Activated CD4-positive, alpha-beta memory T cell treated with anti-CD3 and anti-CD28 coated beads, Interleukin-2, amount 10 ng/mL, durations not matched to agents 7 days and 5 days (primary cell): ENCODE measurements at places on chromosomes 1 and 21. TPM values are rescaled to one million over a fixed set of nuclear protein-coding genes. Genes with fewer than 3 reads are reported as not detected.

GRCh38 chr1:34870395-34870794 lies 10.8 kb upstream of the SMIM12 start:
- H3K27ac ChIP-seq: no peak overlapping the region
- peaks cover 2% of the 10 kb centered on the region for H3K4me1 ChIP-seq
- H3K27me3 ChIP-seq: peaks cover 42% of the 10 kb centered on the region
- no peaks in the 10 kb centered on the region for H3K36me3 ChIP-seq
- H3K4me3 ChIP-seq: no peak overlapping the region

- no peaks in the 10 kb centered on the region for H3K36me3 ChIP-seq
- no peak overlapping the region for H3K4me3 ChIP-seq
- H3K4me1 ChIP-seq: no peaks in the 10 kb centered on the region
- H3K27me3 ChIP-seq: peaks cover 12% of the 10 kb centered on the region
- no peak overlapping the region for H3K27ac ChIP-seq
Measured at GRCh38 chr1:236753516-236753915, 41.6 kb upstream of the MTR start.

DNA sequence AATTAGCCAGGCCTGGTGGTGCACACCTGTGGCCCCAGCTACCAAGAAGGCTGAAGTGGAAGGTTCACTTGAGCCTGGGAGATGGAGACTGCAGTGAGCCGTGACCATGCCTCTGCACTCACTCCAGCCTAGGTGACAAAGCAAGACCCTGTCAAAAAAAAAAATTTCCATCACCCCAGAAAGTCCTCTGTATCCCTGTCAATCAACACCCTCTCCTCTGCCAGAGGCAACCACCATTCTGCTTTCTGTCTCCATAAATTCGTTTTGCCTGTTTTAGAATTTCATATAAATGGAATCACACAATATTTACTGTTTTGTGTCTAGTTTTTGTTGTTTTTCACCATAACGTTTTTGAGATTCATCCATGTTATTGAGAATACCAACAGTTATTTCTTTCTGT lies 141.6 kb upstream of the SLC45A1 start:
- H3K4me3 ChIP-seq: no peak overlapping the region
- H3K27me3 ChIP-seq: peaks cover 1% of the 10 kb centered on the region
- no peak for DNase-seq
- peaks cover 11% of the 10 kb centered on the region for H3K36me3 ChIP-seq
- no peak overlapping the region for H3K27ac ChIP-seq

GRCh38 chr21:36926989-36927718 lies 39.3 kb downstream of the HLCS start:
- no peak overlapping the region for H3K4me3 ChIP-seq
- no peak overlapping the region for H3K27ac ChIP-seq
- no peak for DNase-seq
- no peaks in the 10 kb centered on the region for H3K4me1 ChIP-seq
- no peaks in the 10 kb centered on the region for H3K27me3 ChIP-seq
- H3K36me3 ChIP-seq: no peaks in the 10 kb centered on the region

DNA sequence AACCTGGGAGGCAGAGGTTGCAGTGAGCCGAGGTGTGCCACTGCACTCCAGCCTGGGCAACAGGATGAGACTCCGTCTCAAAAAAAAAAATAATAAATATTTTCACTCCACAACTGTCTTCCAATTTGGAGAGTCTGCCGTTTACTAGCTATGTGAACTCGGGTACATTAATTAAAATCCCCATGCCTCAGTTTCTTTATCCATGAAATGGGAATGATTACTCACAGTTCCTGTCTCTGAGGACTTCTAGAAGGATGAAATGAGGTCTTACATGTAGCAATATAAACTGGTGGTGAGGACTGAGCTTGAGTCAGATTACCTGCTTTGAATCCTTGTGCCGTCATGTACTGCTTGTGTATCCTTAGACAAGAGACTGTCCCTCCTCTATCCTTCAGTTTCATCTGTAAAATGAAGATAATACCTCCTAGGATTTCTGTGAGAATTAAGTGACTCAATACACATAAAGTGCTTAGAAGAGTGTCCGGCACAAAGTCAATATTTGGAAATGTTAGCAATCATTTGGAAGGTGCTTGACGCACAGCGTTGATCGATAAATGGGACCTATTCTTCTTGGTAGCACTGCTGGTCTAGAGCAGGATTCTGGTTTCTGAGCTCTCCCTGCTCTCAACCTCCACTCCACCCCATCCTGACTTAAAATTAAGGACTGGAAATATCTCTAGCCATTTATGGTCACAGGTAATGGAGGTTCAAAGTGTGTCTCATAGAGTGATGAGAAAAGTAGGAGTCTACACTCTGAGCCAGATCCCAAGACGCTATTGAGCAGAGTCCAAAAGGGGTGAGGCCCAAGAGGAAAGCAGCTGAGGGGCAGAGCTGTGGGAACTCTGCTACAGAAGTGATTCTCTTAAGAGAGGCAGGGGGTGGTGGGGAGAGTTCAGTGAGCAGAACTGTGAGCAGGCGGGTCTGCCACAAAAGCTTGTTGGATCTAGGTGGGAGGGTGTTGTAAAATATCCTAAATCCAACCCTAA lies 11.6 kb upstream of the DDI2 start:
- peaks cover 11% of the 10 kb centered on the region for H3K27me3 ChIP-seq
- H3K4me3 ChIP-seq: no peak overlapping the region

DNA sequence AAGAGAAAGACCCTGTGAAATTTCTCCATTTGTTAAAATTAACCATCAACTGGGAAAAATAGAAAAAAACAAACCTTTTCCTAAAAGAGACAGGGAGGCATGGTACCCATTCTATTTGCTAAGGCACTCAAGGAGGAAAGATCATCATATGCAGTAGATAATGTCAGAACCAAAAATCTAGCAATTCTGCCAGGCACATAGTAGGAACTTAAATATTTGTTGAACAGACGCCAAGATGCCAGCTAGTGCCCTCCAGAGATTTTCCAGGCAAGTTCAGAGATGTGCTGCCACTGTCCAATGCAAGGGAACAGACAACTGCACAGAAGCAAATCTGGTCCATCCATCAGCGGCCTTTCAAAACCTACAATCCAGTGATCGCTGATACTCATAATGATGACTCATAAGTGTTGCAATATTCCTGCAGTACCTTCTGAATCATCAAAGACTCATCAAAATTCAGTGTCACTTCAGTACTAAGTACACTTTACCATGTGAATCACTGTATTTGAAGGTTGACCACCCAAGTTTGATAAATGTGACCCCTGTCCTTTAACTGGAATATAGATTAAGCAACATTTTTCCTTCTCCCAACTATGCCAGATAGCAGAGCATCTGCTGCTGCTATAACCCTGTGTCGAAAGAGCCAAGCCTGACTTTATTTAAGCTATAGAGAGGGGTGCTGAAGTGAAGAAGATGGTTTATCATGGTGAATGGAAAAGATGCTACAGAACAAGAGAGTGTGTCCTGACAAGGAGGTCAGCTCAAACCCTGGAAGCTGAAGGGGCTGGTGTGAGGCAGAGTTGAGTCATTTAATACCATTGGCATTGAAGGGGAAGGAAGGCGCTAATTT lies 99.1 kb downstream of the MT1HL1 start:
- H3K36me3 ChIP-seq: peaks cover 10% of the 10 kb centered on the region
- no peak for DNase-seq
- no peaks in the 10 kb centered on the region for H3K4me1 ChIP-seq

DNA sequence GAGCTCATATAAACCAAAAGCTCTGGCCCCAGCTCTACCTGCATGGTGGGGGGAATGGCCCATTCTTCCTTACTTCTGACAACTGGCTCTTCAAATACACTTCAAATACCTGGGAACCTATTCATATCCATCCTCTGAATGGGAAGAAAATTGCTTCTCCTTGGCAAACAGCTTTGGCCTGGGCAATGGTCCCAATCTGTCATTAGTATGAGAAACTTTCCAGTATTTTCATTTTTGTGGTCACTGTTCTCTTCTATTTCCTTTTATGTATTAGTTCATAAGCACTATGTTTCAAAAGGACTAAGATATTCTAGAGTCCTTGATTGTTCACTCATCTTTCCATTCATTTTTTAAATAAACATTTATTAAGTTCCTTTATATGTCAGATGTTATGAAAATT lies 5.2 kb upstream of the HSD3B2 start:
- DNase-seq: no peak
- H3K4me1 ChIP-seq: no peaks in the 10 kb centered on the region
- no peaks in the 10 kb centered on the region for H3K36me3 ChIP-seq
- no peak overlapping the region for H3K4me3 ChIP-seq
- no peak overlapping the region for H3K27ac ChIP-seq

- no peak overlapping the region for H3K27ac ChIP-seq
- H3K4me1 ChIP-seq: peaks cover 5% of the 10 kb centered on the region
- H3K4me3 ChIP-seq: no peak overlapping the region
- no peaks in the 10 kb centered on the region for H3K36me3 ChIP-seq
Measured at GRCh38 chr1:114080511-114081436, 72.9 kb downstream of the SYT6 start.

- no peaks in the 10 kb centered on the region for H3K36me3 ChIP-seq
- no peaks in the 10 kb centered on the region for H3K27me3 ChIP-seq
- no peak overlapping the region for H3K27ac ChIP-seq
- H3K4me3 ChIP-seq: no peak overlapping the region
- no peak for DNase-seq
Measured at GRCh38 chr1:165162671-165163241, 193.8 kb downstream of the LMX1A start.

DNA sequence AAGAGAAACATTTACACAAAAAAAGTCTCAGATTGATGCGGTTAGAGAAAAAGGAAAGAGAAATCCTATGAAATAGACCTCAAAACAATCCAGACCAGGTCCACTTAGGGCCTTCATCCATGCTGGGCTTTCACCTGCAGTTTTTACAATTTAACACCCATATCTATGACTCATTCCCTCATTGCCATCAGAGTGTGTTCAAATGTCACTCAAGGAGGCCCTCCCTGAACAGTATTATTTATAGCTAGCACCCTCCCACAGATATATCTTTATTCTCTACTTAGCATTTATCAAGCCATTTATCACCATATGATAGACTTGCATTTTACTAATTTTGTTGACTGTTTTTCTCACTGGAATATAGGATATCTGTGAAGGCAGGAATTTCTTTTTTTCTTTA lies 824 bp upstream of the KRTAP21-3 start:
- H3K36me3 ChIP-seq: no peaks in the 10 kb centered on the region
- peaks cover 5% of the 10 kb centered on the region for H3K27me3 ChIP-seq
- H3K4me3 ChIP-seq: no peak overlapping the region
- H3K4me1 ChIP-seq: peaks cover 24% of the 10 kb centered on the region
- H3K27ac ChIP-seq: no peak overlapping the region
- DNase-seq: no peak

- H3K4me3 ChIP-seq: peak overlapping the region; percentile 95
- H3K36me3 ChIP-seq: peaks cover 81% of the 10 kb centered on the region
- H3K27me3 ChIP-seq: no peaks in the 10 kb centered on the region
- peak overlapping the region; percentile 98 for H3K27ac ChIP-seq
- DNase-seq: peak; percentile 79
- H3K4me1 ChIP-seq: peaks cover 45% of the 10 kb centered on the region
Measured at GRCh38 chr1:101235696-101236515, 913 bp upstream of the S1PR1 start.

- peaks cover 6% of the 10 kb centered on the region for H3K27me3 ChIP-seq
- no peaks in the 10 kb centered on the region for H3K36me3 ChIP-seq
- no peak for DNase-seq
Measured at GRCh38 chr1:100335436-100335835, 16.9 kb upstream of the CDC14A start.

- H3K27ac ChIP-seq: no peak within 1 kb of the TSS
- H3K36me3 ChIP-seq: no peaks in the 10 kb centered on the region
- H3K27me3 ChIP-seq: peaks cover 53% of the 10 kb centered on the region
- H3K4me3 ChIP-seq: peak within 1 kb of the TSS; percentile 41
Measured at GRCh38 chr1:923131-923990, at the start of gene SAMD11. TSS of gene SAMD11 (plus strand) at chr1:923923. CDS start at chr1:924432, 509 bp downstream.

- H3K27me3 ChIP-seq: peaks cover 32% of the 10 kb centered on the region
- peaks cover 7% of the 10 kb centered on the region for H3K4me1 ChIP-seq
- no peak for DNase-seq
- no peak overlapping the region for H3K27ac ChIP-seq
- no peak overlapping the region for H3K4me3 ChIP-seq
Measured at GRCh38 chr1:87204921-87205320, 123.8 kb upstream of the LMO4 start.

DNA sequence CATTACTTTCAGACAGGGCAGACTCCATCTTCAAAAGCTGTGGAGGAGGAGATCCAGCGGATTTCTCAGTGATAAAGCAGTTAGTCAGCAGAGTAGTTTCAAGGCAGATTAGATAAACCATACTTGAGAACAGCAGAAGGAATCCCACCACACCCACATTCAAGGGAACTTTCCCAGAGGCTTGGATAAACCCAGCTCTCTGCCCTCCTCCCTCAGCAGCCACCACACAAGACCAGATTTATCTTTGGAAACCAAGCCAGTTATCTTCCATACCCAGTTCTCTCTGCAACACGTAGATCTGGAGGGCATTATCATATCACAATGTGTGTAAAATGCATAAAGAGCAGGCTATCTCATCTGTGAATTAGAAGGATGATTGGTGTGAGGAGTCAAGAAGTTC lies 40.2 kb downstream of the GFI1 start:
- no peak for DNase-seq
- H3K36me3 ChIP-seq: no peaks in the 10 kb centered on the region
- peaks cover 10% of the 10 kb centered on the region for H3K4me1 ChIP-seq
- H3K27me3 ChIP-seq: no peaks in the 10 kb centered on the region
- H3K4me3 ChIP-seq: no peak overlapping the region
- H3K27ac ChIP-seq: no peak overlapping the region

DNA sequence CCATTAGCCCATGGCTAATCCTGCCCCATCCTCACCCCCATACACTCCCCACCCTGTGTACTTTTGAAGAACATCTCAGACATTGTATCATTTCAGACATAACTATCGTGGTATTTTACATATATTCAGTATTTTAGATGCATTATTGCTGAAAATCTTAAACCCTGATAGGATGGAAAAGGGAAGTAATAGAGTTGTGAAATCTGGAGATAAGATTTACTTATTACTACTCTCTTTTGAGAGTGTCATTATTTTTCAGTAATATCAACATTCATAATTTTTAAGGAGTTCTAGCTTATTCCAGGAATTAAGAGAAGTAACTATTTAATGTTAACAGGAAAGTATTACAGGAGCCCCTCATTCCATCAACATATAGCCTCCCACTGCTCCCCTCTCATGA lies 34.4 kb downstream of the ADCY10 start:
- no peaks in the 10 kb centered on the region for H3K4me1 ChIP-seq
- no peaks in the 10 kb centered on the region for H3K27me3 ChIP-seq
- no peaks in the 10 kb centered on the region for H3K36me3 ChIP-seq
- no peak overlapping the region for H3K27ac ChIP-seq

Gene LAD1
- total RNA-seq: not detected

Gene SPATA17
- total RNA-seq: not detected

Gene USP1
- total RNA-seq: 74.6 TPM

Gene NLRP3
- total RNA-seq: 0.40 TPM

Gene C1orf185
- not detected for total RNA-seq

Gene HNRNPCL1
- not detected for total RNA-seq

Gene MSH4
- 0.25 TPM for total RNA-seq

Gene SDCCAG8
- total RNA-seq: 18.8 TPM

Gene SHE
- total RNA-seq: not detected
